ENCODE measurements at places on chromosomes 6 and 20. TPM values are rescaled to one million over a fixed set of nuclear protein-coding genes. Genes with fewer than 3 reads are reported as not detected.

Gene MLN
- not detected for polyA plus RNA-seq

Gene SLC52A3
- not detected for polyA plus RNA-seq

Gene GSTA2
- not detected for polyA plus RNA-seq

Gene BTBD9
- 15.2 TPM for polyA plus RNA-seq

Gene TRIM15
- polyA plus RNA-seq, result not detected

Gene OLIG3
- polyA plus RNA-seq, result not detected

Gene EPPIN
- polyA plus RNA-seq, result not detected

Gene TSPYL1
- 62.8 TPM for polyA plus RNA-seq

Gene TGM3
- not detected for polyA plus RNA-seq

Gene KCNG1
- 3.3 TPM for polyA plus RNA-seq

Gene RAET1L
- polyA plus RNA-seq, result not detected

Gene KCNQ5
- 6.9 TPM for polyA plus RNA-seq

Gene CFAP206
- polyA plus RNA-seq, result not detected

Gene CENPB
- 1.1 TPM for polyA plus RNA-seq

Gene MYLK4
- 0.08 TPM for polyA plus RNA-seq

Gene SS18L1
- polyA plus RNA-seq, result 1.4 TPM

Gene TMEM244
- polyA plus RNA-seq, result 0.84 TPM

Gene TREML2
- polyA plus RNA-seq, result 12.4 TPM

Measured in IgD-negative memory B cell (primary cell).